ENCODE measurements at places on chromosomes 2 and 18.

DNA sequence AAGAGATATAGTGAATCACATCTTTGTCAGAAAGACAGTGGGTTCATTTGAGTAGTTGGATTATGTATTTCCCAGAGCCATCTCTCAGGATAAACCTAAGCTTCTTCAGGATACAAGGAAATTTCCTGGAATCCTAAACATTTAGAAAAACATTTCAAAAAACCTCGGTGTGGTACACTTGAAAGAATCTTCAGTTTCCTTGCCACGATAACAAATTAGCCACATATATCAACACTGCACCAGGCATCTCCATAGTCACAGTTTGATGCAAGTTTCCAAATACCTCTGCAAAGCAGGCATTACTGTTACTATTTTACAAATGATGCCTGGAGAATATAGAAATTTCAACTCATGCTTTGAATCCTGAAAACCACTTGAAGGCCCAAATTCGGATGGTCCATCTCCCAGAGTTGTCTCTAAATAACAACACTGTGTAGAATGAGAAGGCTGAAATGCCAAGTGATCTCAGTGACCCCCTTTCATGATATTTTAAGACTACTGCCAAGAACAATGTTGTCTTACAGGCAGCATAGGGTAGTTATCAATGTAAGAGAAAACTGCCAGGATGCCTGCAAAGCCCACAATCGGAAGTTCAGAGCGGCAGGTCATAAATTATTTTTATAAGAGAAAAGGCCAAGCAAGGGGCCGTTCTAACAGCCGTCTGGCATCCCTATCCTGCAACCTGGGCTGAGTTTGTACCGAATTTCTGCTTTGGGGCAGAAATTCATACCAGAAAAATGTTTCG, 307.9 kb downstream of the TXNL1 start:
- DNase-seq, result no peak

- no peak for DNase-seq
Measured at GRCh38 chr2:138087751-138088593, 123.7 kb downstream of the HNMT start.

- DNase-seq, result no peak
Measured at GRCh38 chr2:150486539-150487484, 655 bp downstream of the RND3 start.

DNA sequence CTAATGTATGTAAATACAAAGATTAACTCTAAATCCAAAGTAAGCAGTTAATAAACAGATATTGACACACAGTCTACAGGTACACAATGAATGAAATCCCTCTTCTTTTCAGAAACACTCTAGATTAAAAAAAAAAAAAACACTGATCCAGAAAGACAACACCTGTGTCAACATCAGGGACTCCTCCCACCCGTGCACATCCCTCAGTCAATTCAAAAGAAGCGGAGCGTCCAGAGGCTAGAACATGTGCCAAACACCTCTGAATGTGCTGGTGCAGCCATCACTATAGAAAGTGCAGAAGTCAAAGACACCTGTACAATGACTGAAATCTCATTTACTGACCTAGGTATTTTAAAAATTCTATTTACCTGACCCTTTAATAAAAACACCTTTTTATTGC, 622.6 kb upstream of the ID2 start:
- no peak for DNase-seq

- no peak for DNase-seq
Measured at GRCh38 chr2:235996419-235996818, 171.8 kb downstream of the GBX2 start.

GRCh38 chr2:114488841-114489530, 46.5 kb downstream of the DPP10 start:
- no peak for DNase-seq

- no peak for DNase-seq
Measured at GRCh38 chr2:82539280-82539621, 1919.8 kb downstream of the SUCLG1 start.

- no peak for DNase-seq
Measured at GRCh38 chr18:36412778-36413177, 115.3 kb downstream of the FHOD3 start.

Measured in frontal cortex (tissue), 4 donors.